Left cardiac atrium (tissue), 4 donors: ENCODE measurements at places on chromosomes 7 and 10. TPM values are rescaled to one million over a fixed set of nuclear protein-coding genes. Genes with fewer than 3 reads are reported as not detected.

ZNF862 gene
- total RNA-seq, result 8.7 TPM

CALHM1 gene
- total RNA-seq, result not detected

- DNase-seq, result no peak
These were observed 223.2 kb downstream of the PTPRN2 start for GRCh38 chr7:158364451-158364850.

GRCh38 chr10:28190196-28190595 is 112.7 kb downstream of the MPP7 start:
- no peak for DNase-seq

DNA sequence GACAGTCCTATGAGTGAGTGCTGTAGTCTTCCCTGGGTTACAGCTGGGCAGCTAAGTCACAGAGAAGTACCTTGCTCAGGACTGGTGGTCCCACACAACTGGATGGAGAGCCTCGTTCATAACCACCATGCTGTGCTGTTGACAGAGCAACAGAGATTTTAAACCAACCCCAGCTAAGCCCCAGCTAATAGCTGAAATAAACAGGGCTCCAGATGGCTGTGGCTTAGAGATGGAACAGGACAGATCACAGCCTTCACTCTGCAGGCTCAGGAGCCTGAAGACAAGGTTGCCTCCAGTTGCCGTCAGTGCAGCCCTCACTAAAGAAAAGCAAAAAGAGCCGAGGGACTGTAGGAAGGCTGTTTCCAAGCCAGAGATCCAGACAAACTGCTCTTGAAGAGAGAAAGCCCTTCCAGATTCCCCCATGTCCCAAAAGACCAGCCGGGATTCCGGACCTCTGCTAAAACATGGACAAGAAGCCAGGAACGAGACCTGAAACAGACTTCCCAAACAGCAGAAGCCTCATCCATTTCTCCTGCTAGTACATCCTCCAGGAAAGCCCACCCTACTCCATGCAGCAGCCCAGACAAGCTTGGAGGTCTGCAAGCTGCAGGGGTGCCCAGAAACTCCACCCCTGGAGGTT is 4.2 kb downstream of the HTRA1 start:
- DNase-seq, result no peak

DNA sequence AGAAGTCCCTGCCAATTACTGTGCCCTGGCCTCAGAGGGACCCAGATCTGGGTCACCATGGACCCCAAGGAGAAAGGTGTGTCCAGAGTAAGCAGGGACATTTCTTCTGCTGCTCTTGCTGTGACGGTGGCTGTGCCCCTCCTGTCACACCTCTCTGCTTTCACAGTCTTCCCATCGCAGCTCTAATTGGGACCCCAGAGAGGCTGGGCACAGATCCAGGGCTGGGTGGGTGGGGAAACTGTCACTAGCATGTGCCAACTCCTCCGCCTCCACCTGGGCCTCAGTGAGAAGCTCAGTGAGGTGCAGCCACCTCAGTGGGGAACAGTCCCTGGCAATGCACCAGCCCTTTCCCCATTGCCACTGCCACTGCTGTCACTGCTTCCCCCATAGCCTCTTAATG is 37.3 kb upstream of the ADCYAP1R1 start:
- DNase-seq, result no peak

DNA sequence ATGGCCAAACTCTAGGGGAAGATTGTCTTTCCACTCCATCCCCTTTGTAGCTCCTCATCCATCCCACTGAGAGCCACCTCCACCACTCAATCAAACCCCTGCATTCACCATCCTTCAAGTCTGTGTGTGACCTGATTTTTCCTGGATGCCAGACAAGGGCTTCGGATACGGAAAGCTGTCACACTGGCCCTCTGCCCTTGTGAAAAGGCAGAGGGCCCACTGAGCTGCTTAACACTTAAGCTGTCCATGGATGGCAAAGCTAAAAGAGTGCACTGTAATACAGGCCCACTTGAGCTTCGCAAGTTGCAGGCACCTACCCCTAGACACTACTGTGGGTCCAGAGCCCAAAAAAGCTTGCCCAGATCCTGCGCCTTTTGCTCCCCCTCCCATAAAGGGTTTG is 237.2 kb downstream of the MAGI2 start:
- no peak for DNase-seq

- DNase-seq, result no peak
These were observed 26.5 kb downstream of the HDAC9 start for GRCh38 chr7:18521945-18522566.

GRCh38 chr10:26446258-26446657 is 8.1 kb downstream of the APBB1IP start:
- no peak for DNase-seq

DNA sequence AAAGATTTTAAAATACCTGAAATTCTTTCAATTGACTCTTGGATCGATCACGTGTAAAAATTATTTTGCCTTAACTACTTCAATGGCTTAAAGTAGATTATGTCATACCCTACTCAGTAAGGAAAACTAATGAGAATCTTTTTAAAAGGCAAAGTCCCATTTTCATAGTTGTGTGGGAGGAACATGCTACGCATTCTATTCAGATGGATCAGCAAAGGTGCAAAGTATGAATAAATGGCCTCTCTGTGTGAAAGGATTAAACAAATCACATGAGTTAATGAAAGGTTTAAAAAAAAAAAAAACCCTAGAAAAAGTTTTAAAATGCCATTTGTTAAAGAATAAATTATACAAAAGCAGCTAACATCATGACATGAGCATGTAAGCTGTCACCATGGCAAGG is 77.1 kb downstream of the ENO4 start:
- no peak for DNase-seq
